ENCODE measurements at places on chromosomes 3 and 15.

DNA sequence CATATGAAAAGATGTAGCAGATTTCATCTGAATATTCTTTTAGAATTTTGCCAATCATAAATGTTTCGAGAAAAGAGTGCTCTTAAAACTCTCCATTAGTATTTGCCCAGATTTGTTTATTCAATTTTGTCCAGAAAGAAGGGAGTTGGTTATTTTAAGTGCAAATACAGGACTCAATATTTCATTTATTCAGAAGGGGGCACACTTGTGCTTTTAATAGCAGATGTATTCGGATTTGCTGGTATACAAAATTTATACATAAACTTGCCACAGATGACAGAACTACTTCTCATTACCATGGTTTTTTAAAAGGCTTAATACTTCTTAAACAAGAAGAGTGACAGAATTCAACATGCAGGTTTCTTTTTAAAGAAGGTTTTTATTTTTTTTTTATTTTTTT, 69.8 kb upstream of the GRM7 start:
- no peak overlapping the region for H3K27ac ChIP-seq
- H3K27me3 ChIP-seq: no peaks in the 10 kb centered on the region
- no peaks in the 10 kb centered on the region for H3K4me1 ChIP-seq
- DNase-seq: no peak

DNA sequence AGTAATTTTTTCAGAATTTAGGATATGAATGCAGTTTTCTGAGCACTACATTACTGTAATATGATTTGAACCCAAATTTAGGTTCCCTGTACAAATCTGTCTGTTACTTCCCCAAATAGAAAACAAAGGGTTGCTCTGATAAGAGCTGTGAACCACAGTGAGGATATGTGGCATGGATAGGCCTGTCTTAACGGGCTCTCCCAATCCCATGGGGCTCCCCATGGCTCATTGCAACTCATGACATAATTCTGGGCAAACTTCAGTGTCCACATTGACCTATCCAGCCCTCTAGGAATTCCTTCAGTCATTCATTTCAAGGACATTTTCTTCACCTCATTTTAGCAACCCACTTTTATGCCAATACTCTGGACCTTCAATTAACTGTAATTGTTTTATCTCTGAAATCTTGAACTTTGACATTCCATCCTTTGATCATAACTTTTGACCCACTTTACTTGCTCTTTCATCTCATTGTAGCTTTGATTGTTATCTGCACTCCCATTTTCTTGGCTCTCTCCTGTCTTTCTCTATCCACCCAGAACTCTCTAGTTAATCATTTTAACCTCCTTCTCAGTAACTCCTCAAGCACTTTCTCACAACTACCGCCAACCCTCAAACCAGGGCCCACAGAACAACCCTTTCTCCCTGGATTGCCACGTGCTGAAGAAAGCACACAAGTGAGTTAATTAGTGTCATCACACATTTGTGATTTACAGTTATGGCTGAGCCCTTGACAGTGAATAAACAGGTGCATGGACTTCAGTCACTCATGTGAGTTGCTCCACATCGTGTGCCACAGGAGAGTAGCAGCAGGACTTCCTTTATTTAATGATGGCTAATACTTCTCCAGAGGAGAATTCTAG, 94.9 kb upstream of the AADACL2 start:
- H3K27ac ChIP-seq: no peak overlapping the region
- no peaks in the 10 kb centered on the region for H3K27me3 ChIP-seq
- H3K4me1 ChIP-seq: no peaks in the 10 kb centered on the region
- H3K36me3 ChIP-seq: no peaks in the 10 kb centered on the region
- H3K4me3 ChIP-seq: no peak overlapping the region

DNA sequence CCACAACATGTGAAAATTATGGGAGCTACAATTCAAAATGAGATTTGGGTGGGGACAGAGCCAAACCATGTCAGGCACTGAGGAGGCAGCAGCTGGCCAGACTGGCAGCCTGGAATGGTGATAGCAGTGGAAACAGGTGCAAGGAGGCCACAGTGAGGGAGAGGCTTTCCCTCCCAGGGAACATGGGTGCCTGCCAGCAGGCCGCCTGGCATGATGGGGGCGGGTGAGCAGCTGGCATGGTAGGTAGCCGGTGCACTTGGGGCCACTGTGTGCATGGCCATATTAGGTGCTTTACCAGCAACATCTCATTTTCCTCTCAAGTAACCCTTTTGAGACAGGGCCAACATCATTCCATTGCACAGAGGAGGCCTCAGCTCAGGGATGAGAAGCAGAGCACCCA, 18.3 kb upstream of the MRPS22 start:
- peaks cover 18% of the 10 kb centered on the region for H3K4me1 ChIP-seq
- H3K27me3 ChIP-seq: peaks cover 11% of the 10 kb centered on the region
- no peaks in the 10 kb centered on the region for H3K36me3 ChIP-seq
- no peak overlapping the region for H3K4me3 ChIP-seq
- no peak for DNase-seq
- no peak overlapping the region for H3K27ac ChIP-seq

GRCh38 chr3:71063773-71064290, 519.7 kb downstream of the FOXP1 start:
- H3K27me3 ChIP-seq: no peaks in the 10 kb centered on the region
- DNase-seq: peak; percentile 78
- H3K4me1 ChIP-seq: peaks cover 66% of the 10 kb centered on the region
- no peak overlapping the region for H3K27ac ChIP-seq
- no peak overlapping the region for H3K4me3 ChIP-seq

GRCh38 chr3:154764856-154765640, 315.1 kb upstream of the MME start:
- H3K36me3 ChIP-seq: no peaks in the 10 kb centered on the region
- no peak overlapping the region for H3K4me3 ChIP-seq
- no peaks in the 10 kb centered on the region for H3K27me3 ChIP-seq
- H3K27ac ChIP-seq: no peak overlapping the region

GRCh38 chr3:27861046-27862036, 139.2 kb upstream of the EOMES start:
- H3K27ac ChIP-seq: peak overlapping the region; percentile 80
- H3K4me1 ChIP-seq: peaks cover 38% of the 10 kb centered on the region
- peak overlapping the region; percentile 23 for H3K4me3 ChIP-seq
- H3K27me3 ChIP-seq: no peaks in the 10 kb centered on the region
- DNase-seq: no peak

- DNase-seq: no peak
- H3K4me3 ChIP-seq: no peak overlapping the region
- H3K36me3 ChIP-seq: no peaks in the 10 kb centered on the region
- H3K27ac ChIP-seq: no peak overlapping the region
- H3K4me1 ChIP-seq: no peaks in the 10 kb centered on the region
- no peaks in the 10 kb centered on the region for H3K27me3 ChIP-seq
These were observed 84.8 kb upstream of the WNT5A start for GRCh38 chr3:55571913-55572312.

DNA sequence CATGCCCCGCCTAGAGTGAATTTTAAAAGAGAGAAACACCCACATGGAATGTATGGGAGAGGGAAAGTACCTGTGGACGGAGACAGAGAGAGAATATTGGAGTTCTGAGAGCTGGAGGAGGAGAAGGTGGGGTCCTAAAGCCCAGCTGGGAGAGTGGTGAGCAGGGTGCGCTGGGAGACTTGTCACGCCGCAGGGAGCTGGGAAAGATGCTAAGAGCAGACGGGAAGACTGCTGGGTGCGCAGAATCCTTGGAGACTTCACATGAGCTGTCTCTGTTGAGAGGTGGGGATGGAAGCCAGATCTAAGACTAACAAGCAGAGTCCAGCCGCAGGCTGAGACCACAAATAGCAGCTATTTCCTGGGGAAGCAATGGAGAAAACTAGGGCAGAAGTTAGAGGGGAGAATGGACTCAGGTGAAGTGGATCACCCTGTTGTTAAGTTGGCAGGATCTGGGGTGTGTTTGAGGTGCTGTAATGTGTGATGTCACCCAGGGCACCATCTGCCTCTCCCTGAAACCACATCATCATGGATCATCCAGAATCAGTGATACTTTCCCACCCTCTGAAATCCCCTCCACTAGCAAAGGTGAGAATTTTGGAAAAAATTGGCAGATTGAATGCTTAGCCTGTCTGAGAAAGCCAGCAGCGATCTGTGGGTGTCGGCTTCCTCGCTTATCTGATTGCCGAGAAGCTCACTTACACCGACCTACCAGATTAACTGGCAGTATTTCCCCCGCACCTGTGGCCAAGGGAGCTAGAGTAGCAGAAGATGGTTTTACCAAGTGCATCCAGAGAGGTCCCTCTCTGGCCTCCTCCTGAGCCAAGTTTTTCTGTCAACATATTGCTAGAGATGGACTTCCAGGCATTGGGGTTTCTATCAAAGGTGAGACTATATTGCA, 174.8 kb upstream of the BHLHE40 start:
- peak overlapping the region; percentile 57 for H3K27ac ChIP-seq
- peaks cover 36% of the 10 kb centered on the region for H3K4me1 ChIP-seq
- no peaks in the 10 kb centered on the region for H3K27me3 ChIP-seq
- H3K4me3 ChIP-seq: no peak overlapping the region

DNA sequence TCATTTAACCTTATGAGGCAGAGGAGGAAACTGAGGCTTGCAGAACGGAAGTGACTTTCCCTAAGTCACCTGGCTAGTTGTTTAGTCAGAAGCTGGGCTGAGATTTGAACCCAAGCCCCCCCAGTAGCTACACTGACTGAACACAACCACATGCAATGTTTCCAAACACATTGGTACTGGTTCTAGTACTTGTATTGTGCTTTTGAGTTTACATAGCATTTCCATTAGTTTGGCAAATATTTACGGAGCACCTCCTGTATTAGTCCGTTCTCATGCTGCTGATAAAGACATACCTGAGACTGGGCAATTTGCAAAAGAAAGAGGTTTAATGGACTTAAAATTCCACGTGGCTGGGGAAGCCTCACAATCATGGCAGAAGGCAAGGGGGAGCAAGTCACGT, 56.3 kb upstream of the ITGA11 start:
- peaks cover 29% of the 10 kb centered on the region for H3K27me3 ChIP-seq
- H3K4me1 ChIP-seq: no peaks in the 10 kb centered on the region
- no peaks in the 10 kb centered on the region for H3K36me3 ChIP-seq
- no peak for DNase-seq

DNA sequence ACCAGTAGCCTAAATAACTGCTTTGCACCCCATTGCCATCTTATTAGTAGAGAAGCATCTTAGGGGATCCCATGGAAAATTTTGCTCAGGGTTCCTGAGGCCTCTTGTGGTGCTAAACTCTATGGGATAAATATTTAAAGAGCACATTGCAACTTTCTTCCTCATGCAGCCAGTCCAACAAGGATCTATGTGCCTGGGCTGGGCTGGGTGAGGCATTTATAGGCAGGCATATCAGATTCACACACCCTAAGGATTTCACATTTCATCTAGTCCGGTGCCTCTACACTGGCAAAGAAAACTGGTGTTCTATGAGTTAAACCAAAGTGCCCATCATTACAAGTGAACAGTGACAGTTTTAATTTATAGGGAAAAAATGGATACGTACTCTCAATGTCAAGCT, 512.3 kb downstream of the EDEM1 start:
- DNase-seq: no peak
- H3K4me1 ChIP-seq: no peaks in the 10 kb centered on the region
- no peaks in the 10 kb centered on the region for H3K36me3 ChIP-seq
- no peak overlapping the region for H3K4me3 ChIP-seq

DNA sequence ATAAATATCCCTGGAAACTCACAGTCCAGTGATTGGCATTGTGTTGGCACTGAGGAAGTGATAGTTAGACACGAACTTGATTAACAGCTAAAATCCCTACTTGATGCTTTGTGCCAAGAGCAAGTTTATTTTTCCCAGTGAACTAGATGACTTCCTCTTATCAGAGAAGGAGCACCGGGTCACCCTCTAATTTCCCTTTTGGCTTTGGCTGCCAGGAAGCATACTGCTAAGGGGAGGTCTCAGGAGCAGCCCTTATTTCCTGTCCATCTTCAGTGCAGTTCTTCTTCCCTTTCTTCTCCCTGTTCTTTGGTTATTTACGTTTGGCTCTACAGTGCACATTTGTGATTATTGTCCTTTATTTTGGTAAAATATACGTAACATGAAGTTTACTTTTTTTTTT, 13.0 kb downstream of the FBLN2 start:
- no peaks in the 10 kb centered on the region for H3K36me3 ChIP-seq
- H3K27ac ChIP-seq: no peak overlapping the region
- no peak overlapping the region for H3K4me3 ChIP-seq
- H3K27me3 ChIP-seq: peaks cover 24% of the 10 kb centered on the region
- no peak for DNase-seq

Data from activated T-cell treated with anti-CD3 and anti-CD28 coated beads, Interleukin-2, amount 50 U/mL, for 24 hours (primary cell).